HCT116 (cell line): ENCODE measurements at places on chromosomes 6 and 20. TPM values are rescaled to one million over a fixed set of nuclear protein-coding genes. Genes with fewer than 3 reads are reported as not detected.
A peak's percentile ranks its signal among the peaks of the same experiment; 100 is the strongest.

GRCh38 chr6:1597121-1597744, 12.5 kb upstream of the FOXC1 start:
- no peak for DNase-seq
- no peaks in the 10 kb centered on the region for H3K27me3 ChIP-seq
- H3K36me3 ChIP-seq, result no peaks in the 10 kb centered on the region
- no peak overlapping the region for H3K4me3 ChIP-seq

DNA sequence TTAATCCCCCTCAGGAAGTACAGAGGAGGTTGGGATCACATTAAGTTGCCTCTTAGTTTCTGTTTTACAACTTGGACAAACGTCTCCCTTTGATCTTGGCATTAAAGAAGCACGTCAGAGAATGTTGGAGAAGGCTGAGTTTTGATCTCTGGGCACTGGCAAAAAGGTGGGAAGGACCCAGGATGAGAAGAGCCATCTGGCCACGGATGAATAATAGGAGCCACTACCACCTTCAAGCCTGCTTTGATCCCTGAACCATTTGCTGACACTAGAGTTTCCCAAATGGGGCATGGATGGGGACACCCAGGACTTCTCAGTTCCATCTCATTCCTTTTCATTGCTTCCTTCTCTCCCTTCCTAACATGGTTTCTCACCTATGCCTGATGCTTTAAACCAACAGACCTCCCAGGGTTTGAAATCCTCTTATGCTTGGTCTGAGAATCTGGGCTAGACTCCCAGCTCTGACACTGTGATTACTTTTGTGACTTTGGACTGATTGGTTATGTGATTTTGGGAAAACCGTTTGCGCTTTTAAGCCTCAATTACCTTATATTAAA, 5.8 kb downstream of the TM9SF4 start:
- no peak overlapping the region for H3K4me3 ChIP-seq
- peaks cover 6% of the 10 kb centered on the region for H3K4me1 ChIP-seq
- no peak overlapping the region for H3K27ac ChIP-seq

GRCh38 chr6:52304983-52305390, 20.4 kb upstream of the MCM3 start:
- H3K4me3 ChIP-seq, result no peak overlapping the region
- no peaks in the 10 kb centered on the region for H3K27me3 ChIP-seq
- DNase-seq, result no peak

GRCh38 chr20:49983848-49984408, 1.1 kb downstream of the SNAI1 start:
- H3K27me3 ChIP-seq, result no peaks in the 10 kb centered on the region
- peak overlapping the region; percentile 86; the same call in 1 of the 2 replicates for H3K27ac ChIP-seq
- peaks cover 23% of the 10 kb centered on the region for H3K36me3 ChIP-seq
- H3K4me3 ChIP-seq, result peak overlapping the region; percentile 100
- peaks cover 69% of the 10 kb centered on the region for H3K4me1 ChIP-seq

- H3K4me1 ChIP-seq, result peaks cover 12% of the 10 kb centered on the region
- H3K27me3 ChIP-seq, result no peaks in the 10 kb centered on the region
- DNase-seq, result no peak
Observed at GRCh38 chr6:143180826-143181225, 120.1 kb downstream of the AIG1 start.

DNA sequence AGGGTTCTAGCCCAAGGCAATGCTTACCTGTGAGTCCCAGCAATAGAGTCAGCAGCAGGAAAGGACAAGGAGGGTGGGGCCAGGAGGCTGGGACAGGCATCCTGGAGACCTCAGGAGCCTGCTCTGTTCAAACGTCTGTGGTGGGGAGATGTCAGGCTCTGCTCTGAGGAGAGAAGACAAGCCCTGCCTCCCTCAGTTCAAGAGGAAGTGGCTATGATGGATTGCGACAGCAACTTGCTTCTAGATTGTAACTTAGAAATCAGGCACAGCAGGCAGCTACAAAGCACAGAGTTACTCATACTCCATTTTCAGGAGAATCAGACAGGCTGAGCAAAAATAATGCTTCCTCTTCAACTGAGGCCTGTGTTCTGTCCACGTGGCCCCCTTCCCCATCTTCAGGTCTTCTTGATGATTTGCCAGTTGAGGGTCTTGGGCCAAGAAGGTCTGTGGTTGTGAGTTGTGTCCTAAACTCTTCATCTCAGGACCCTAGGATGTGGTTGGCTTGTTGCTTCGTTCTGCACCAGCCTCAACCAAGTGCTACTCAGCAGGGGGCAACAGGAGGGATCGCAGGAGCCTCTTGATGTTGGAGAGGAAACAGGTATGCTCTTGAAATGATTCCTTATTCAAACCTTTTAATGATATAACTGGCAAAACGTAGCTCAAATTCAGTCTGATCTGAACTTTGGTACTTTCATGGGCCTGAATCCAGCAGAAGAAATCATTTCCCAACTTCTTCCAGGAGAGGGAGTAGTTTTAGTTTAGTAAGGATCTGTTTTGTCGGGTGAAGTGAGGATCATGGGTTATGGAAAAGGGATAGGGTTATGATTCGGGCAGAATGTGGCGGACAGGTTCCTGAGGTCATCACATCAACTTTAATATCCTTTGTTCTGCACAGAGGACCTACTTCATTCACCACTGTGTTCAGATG, 31.0 kb downstream of the SIRPB1 start:
- no peak overlapping the region for H3K4me3 ChIP-seq
- no peaks in the 10 kb centered on the region for H3K36me3 ChIP-seq
- no peaks in the 10 kb centered on the region for H3K27me3 ChIP-seq
- no peaks in the 10 kb centered on the region for H3K4me1 ChIP-seq
- H3K27ac ChIP-seq, result no peak overlapping the region
- DNase-seq, result no peak

DNA sequence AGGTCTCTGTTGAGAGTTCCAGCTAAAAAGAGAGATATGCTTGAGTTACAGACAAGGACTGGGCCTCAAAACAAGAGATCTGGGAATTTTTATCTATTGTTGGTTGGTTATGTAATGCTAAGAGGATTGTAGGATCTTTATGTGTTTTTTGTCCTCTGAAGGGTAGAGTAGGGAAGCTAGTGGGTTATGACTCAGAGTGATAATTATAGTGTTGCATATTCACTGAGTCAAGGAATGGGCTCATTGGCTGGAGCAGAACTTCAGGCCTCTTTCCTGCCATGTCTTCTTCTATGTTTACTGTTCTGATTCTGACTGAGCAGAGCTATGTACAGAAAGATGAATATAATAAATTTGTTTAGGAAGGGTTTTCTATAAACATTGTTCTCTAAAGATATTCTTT, 66.1 kb upstream of the NOX3 start:
- H3K27me3 ChIP-seq, result no peaks in the 10 kb centered on the region
- H3K36me3 ChIP-seq, result no peaks in the 10 kb centered on the region
- no peak overlapping the region for H3K4me3 ChIP-seq
- no peaks in the 10 kb centered on the region for H3K4me1 ChIP-seq
- DNase-seq, result no peak

DNA sequence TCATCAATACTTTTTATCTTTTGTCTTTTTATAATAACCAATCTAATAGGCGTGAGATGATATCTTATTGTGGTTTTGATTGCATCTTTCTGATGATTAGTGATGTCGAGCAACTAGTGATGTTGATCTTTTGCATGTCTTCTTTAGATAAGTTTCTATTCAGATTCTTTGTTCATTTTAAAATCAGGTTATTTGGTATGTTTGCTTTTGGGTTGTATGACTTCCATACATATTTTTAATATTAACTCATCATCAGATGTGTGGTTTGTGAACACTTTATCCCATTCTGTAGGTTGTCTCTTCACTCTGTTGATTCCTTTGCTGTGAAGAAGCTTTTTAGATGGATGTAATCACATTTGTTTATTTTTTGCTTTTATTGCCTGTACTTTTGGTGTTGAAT, 295.8 kb downstream of the BCKDHB start:
- H3K27ac ChIP-seq, result no peak overlapping the region
- no peaks in the 10 kb centered on the region for H3K27me3 ChIP-seq
- no peak for DNase-seq
- no peaks in the 10 kb centered on the region for H3K36me3 ChIP-seq

- no peaks in the 10 kb centered on the region for H3K36me3 ChIP-seq
- peak; percentile 22 for DNase-seq
- no peaks in the 10 kb centered on the region for H3K27me3 ChIP-seq
- H3K4me1 ChIP-seq, result no peaks in the 10 kb centered on the region
- H3K4me3 ChIP-seq, result no peak overlapping the region
Observed at GRCh38 chr20:63442100-63442493, 30.4 kb downstream of the KCNQ2 start.

Gene BPIFB2
- total RNA-seq, result 0.15 TPM

Gene NKX2-2
- total RNA-seq, result not detected

Gene DAAM2
- not detected for total RNA-seq

Gene MUC22
- total RNA-seq, result not detected

Gene HLA-DQB1
- total RNA-seq, result 2.1 TPM

Gene GUCA1A
- not detected for total RNA-seq

Gene NEURL2
- 0.96 TPM for total RNA-seq

Gene PBOV1
- not detected for total RNA-seq

Gene MRPS18B
- 112 TPM for total RNA-seq
